ENCODE measurements at places on chromosomes 4 and X. TPM values are rescaled to one million over a fixed set of nuclear protein-coding genes. Genes with fewer than 3 reads are reported as not detected.

- no peaks in the 10 kb centered on the region for H3K36me3 ChIP-seq
- H3K27ac ChIP-seq = peak overlapping the region; percentile 98
- H3K4me3 ChIP-seq = peak overlapping the region; percentile 78
- peaks cover 21% of the 10 kb centered on the region for H3K4me1 ChIP-seq
- H3K27me3 ChIP-seq = no peaks in the 10 kb centered on the region
- DNase-seq = no peak
Measured at GRCh38 chr4:151013944-151014343, 1.1 kb downstream of the LRBA start.

DNA sequence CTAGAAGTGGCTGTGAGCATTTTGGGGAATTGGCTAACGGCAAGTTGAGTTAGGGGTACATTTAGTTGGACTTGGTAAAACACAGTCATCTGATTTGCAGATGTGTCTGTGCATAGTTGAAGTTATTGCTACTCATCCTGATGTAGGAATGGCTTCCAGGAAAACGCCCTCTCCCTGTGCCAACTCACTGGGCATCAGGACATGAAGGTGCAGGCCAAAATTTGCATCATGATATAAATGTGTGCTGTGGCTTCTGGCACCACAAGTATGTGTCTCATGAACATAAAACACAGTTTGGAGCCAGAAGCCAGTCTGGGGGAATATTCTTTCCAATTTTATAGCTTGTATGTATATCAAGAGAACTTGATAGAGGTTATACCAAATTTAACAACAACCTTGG, 54.2 kb upstream of the CBR4 start:
- H3K4me1 ChIP-seq = peaks cover 50% of the 10 kb centered on the region
- H3K27me3 ChIP-seq = no peaks in the 10 kb centered on the region
- H3K36me3 ChIP-seq = no peaks in the 10 kb centered on the region
- DNase-seq = no peak

- DNase-seq = no peak
- peaks cover 11% of the 10 kb centered on the region for H3K4me1 ChIP-seq
- no peaks in the 10 kb centered on the region for H3K27me3 ChIP-seq
- no peak overlapping the region for H3K27ac ChIP-seq
Measured at GRCh38 chrX:153600032-153600373, 1.1 kb upstream of the CCNQ start.

GRCh38 chr4:114036426-114036825, 57.0 kb upstream of the ARSJ start:
- H3K27me3 ChIP-seq = no peaks in the 10 kb centered on the region
- H3K36me3 ChIP-seq = no peaks in the 10 kb centered on the region
- H3K27ac ChIP-seq = no peak overlapping the region
- H3K4me1 ChIP-seq = no peaks in the 10 kb centered on the region
- H3K4me3 ChIP-seq = no peak overlapping the region

- no peak for DNase-seq
- no peaks in the 10 kb centered on the region for H3K4me1 ChIP-seq
- H3K27ac ChIP-seq = no peak overlapping the region
- H3K36me3 ChIP-seq = no peaks in the 10 kb centered on the region
- no peak overlapping the region for H3K4me3 ChIP-seq
- no peaks in the 10 kb centered on the region for H3K27me3 ChIP-seq
Measured at GRCh38 chrX:51747671-51748070, 4.4 kb downstream of the GSPT2 start.

The TRPC3 gene
- total RNA-seq = 0.98 TPM

GRCh38 chrX:3787856-3788255, 74.4 kb upstream of the PRKX start:
- no peak overlapping the region for H3K27ac ChIP-seq
- no peak overlapping the region for H3K4me3 ChIP-seq
- no peak for DNase-seq
- no peaks in the 10 kb centered on the region for H3K27me3 ChIP-seq

DNA sequence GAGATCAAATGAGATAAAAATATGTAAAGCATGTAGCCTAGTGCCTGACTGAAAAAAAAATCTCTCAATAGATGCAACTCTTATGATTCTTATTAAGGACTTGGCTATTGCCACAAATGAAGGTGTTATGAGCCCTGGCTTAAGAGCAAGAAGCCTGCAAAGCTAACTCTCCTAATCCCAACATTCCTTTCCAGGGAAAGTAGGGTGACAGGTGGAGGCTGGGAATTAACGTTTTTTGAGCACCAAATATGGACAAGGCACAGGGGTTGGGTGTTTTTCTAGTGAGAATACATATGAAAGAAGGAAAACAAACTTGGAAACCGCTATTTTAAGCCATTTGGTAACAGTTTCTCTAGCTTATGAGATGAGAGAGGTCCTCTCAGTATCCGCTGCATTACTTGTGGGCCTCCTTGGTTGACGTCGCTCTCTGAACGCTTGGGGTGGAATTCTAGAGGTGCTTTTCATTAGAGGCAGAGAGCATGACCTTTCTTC, 2.4 kb downstream of the RHOH start:
- H3K27me3 ChIP-seq = no peaks in the 10 kb centered on the region
- peak overlapping the region; percentile 42 for H3K27ac ChIP-seq
- peak overlapping the region; percentile 32 for H3K4me3 ChIP-seq
- H3K4me1 ChIP-seq = no peaks in the 10 kb centered on the region
- H3K36me3 ChIP-seq = no peaks in the 10 kb centered on the region
- no peak for DNase-seq

DNA sequence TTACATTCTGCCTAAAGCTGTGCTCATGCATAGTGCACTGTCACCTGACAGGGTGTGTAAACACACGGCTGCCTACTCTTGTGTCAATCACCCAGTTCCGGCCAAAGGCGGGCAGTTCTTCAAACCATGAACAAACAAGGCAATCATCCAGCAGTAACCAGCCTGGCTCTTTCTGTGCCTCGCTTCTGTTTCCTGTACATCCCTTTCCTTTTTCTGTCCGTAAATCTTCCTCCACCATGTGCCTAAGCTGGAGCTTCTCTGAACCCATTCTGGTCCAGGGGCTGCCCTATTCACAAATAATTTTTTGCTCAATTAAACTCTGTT, 60.8 kb upstream of the CBR4 start:
- peaks cover 5% of the 10 kb centered on the region for H3K4me1 ChIP-seq
- H3K27ac ChIP-seq = no peak overlapping the region
- H3K27me3 ChIP-seq = no peaks in the 10 kb centered on the region
- no peak for DNase-seq

The SMIM10 gene
- 13.8 TPM for total RNA-seq

The NAT8L gene
- total RNA-seq = 1.7 TPM

DNA sequence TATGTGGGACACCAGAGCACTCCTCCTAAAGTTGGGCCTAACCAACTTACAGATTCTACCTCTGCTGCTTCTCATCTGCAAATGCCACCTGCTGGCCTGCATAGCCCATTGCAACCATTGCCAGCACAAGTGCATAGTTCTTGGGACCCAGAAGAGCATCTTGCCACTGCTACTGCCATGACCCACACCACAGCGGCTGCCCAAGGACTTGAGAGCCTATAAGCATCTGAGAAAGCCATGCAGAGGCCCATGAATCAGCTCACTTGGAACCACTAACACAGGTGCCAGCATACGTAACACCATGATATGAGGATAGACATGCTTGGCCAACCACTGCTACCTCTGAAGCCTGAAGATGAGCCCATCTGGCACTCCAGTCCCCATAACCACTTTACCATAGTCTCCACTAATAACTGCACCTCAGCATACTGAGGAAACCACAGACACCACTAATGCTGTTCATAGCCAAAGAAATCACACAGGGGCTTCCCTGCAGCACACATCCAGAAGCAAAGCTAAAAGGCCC, 258.1 kb upstream of the AGTR2 start:
- H3K36me3 ChIP-seq = no peaks in the 10 kb centered on the region
- no peaks in the 10 kb centered on the region for H3K4me1 ChIP-seq
- no peak overlapping the region for H3K27ac ChIP-seq
- H3K4me3 ChIP-seq = no peak overlapping the region
- DNase-seq = no peak
